Islet precursor cell (in vitro differentiated cells): ENCODE measurements at places on chromosomes 6 and 20.

GRCh38 chr6:51182827-51183226, 364.2 kb downstream of the TFAP2B start:
- DNase-seq = no peak

DNA sequence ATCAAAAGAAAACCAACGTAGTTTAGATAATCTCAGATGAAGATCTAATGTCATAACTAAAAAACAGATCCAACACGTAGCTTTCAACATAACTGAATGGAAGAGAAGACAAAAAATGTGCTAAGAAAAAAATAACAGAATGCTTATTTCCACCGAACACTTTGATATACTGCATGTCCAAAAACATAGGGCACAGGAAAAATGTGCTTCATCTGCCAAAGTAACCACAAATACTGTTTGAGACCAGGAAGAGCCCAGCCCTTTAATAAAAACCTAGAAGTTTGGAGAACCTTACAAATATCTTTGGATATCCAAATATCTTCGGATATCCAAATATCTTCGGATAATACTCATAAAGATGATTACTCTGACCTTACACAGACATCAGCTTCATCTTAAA, 19.8 kb downstream of the LAMA4 start:
- DNase-seq = no peak

- no peak for DNase-seq
Observed at GRCh38 chr6:37218061-37218460, 39.5 kb upstream of the TBC1D22B start.

DNA sequence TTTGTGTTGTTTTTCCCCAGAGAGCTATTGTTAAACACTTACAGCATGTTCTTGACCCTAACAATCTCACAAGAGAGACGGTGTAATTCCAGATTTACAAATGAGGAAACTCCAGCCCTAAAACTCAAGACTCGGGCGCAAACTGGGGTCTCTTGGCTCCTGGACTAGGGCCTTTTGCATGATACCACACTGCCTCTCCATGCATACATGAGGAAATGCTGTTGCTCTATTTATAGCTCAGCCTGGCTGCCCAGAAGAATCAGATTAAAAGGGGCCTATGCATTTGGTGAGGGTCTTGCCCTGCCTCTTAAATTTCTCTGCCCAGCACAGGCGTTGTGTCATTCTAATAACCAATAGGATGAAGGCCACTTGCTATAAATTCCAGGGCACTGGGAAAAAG, 30.5 kb upstream of the SNRPB2 start:
- DNase-seq = no peak

- DNase-seq = no peak
Observed at GRCh38 chr6:67391955-67392354, 1243.1 kb upstream of the ADGRB3 start.

DNA sequence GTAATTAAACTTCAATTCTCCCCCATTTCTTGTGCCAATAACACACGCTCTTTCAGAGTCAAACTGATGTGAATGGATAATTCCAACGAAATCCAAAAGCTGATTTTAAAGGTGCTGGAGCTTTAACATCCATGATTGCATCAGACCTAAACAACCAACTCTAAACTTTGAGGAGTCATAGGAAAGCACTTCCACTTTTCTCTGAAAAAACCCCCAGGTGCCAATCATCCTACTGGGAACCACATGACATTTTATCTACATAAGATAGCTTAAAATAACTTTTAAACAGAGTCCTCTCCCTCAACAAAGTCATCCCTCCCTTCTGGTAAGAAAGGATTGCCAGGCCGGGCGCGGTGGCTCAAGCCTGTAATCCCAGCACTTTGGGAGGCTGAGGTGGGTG, 167.7 kb upstream of the PDE10A start:
- DNase-seq = no peak

DNA sequence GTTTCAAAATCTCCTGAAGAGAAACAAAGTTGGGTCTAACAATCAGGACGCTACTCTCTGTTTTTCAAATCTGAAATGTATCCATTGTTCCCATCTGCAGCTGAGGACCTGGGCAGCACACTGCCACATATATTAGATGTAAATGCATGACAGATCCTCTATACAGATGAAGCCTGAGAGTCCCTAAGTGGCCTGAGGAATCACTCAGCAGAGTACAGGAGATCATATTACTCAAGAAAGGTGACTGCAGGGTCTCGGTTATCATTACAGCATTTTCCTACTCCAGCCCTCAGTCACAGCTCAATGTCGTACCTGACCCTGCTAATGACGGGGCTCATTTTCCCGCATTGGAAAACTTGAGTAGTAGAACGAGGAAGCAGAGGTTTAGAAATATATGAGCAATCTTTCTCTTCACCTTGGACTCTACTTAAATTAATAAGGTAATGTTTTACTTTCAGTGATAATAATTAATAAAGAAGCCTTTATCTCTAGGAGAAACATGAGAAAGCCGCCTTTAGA, 256.2 kb upstream of the IRAK1BP1 start:
- DNase-seq = peak; percentile 40

DNA sequence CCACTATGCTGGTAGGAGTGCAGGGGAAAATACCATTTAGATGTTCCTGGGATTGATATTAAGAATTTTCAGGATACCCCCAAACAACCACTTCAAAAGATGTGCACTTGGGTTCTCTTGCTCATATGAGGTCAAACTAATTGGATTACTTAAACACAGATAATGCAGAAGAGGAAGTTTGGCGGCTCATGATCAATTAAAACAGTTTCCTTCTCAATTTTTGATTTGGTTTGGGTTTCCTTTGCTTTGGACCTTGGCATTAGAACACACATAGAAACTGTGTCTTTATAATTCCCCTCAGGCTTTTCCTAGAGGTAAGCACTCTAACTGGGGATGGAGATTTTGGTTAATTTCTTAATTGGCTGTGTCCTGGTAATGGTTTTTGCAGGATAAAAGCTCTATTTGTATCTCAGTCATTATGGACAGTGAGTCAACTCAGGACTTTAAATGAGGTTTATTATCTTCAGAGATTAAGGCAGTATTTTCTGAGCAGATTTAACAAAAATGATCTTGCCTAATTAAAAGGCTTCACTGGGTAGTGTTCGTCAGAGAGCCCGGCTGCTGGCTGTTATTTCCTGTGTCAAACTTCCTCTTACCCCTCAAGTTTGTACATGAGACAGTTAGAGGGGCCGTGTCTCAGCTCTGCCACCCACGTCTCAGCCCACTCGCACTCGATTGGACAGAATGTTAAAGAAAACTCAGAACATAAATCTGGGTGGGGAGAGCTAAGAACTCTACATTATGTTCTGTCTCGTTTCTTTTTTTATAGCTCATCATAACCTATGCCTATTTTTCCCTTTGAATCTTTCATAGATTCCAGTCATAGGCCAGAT, 50.3 kb upstream of the PREP start:
- DNase-seq = no peak

- DNase-seq = no peak
Observed at GRCh38 chr6:10862361-10862760, 19.5 kb downstream of the GCM2 start.

DNA sequence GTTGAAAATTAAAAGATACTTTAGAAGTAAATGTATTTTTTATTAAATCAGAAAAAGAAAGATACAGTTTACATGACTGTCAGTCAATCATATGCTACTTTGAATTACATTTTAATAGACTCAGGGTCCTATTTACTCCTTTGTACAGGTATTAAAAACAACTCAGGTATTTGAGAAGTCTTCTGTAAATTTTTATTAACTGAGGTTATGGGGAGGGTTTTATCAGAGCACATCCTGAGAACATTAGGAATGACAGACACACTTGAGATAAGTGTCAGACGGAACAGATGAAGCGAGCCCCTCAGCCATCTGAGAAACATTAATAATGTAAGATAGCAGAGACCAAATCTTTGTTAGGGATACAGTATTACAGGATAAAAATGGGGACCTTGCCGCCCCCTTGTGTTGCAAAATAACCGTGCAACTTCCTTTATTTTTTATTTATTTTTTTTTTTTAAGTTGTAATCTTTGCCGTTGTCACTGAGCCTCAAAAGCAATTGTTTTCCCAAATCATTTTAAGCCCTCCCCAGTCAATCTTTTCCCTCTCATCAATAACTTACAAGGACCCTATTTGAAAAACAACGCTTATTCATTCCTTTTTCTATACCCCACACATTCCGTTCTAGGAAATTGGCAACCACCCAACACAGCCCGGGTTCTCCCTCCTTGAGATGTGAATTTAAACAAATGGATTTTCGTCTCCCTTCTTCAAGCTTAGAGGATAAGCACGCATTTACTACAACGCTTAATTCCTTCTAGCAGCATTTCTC, 126.7 kb downstream of the BCAS1 start:
- no peak for DNase-seq

DNA sequence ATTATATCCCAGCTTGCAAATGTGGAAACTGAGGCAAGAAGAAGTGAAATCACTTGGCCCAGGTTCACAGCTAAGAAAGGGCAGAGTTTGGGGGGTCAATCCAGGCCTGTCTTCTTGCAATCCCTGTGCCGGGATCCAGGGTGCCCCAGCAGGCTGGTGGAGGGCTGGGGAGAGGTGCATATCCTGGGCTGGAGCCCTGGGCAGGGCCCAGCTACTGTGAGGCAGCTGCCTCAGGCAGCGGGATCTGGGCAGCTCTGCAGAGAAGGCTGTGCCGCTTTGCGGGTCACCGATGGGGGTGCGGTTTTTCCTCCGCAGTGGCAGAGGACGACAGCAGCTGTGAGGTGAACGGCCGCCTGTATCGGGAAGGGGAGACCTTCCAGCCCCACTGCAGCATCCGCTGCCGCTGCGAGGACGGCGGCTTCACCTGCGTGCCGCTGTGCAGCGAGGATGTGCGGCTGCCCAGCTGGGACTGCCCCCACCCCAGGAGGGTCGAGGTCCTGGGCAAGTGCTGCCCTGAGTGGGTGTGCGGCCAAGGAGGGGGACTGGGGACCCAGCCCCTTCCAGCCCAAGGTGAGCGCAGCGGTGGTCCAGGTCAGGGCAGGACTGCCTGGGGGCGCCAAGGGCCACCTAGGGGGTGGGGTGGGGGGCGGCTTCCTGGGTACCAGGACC, 9.4 kb downstream of the CCN5 start:
- DNase-seq = no peak
